ENCODE measurements at places on chromosomes 13 and 19.
A peak's percentile ranks its signal among the peaks of the same experiment; 100 is the strongest.

GRCh38 chr19:7000333-7000732, 20.9 kb downstream of the MBD3L2B start:
- DNase-seq = no peak

GRCh38 chr13:114143806-114144605, 11.6 kb upstream of the RASA3 start:
- DNase-seq = no peak

DNA sequence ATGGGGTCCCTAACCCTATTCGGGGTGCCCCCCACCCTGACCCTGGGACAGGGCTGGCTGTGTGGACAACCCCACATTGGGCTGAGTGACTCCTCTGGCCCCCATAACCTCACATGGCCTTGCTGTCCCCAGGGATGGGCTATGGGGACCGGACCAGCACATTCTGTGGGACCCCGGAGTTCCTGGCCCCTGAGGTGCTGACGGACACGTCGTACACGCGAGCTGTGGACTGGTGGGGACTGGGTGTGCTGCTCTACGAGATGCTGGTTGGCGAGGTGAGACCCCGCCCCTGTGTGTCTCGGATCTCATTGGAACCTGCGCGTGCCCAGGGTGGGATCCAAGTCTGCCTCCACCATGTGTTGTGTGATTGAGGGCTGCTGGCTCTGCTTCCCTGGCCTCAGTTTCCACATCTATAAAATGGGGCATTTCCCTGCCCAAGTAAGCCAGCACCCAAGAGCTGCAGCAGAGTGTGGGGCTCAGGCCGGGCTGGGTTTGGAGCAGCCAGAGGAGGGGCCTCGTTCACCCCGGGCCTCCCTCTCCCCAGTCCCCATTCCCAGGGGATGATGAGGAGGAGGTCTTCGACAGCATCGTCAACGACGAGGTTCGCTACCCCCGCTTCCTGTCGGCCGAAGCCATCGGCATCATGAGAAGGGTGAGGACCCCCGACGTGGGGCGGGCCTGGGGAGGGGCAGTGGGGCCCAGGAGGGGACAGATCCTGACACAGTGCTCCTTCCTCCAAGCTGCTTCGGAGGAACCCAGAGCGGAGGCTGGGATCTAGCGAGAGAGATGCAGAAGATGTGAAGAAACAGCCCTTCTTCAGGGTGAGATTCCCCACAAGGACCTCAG, 4.9 kb downstream of the PTGER1 start:
- no peak for DNase-seq

DNA sequence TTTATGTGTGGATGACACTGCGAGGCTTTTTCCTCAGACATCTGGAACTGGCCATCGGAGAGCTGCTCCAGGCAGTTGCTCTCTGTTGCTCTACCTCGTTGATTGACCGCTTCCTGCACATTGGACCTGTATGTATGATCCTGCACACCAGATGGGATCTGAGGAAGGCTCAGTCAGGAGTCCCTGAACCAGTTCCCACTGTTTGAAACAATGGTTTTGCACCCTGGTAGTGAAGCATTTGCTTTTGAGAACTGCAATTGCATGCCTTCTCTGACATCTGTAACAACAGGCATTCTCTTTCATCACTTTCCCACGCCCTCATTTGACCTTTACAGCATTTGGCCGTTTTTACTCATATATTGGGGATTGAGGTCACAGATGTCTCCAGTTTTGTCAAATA, 61.1 kb upstream of the NPAS1 start:
- DNase-seq = no peak

DNA sequence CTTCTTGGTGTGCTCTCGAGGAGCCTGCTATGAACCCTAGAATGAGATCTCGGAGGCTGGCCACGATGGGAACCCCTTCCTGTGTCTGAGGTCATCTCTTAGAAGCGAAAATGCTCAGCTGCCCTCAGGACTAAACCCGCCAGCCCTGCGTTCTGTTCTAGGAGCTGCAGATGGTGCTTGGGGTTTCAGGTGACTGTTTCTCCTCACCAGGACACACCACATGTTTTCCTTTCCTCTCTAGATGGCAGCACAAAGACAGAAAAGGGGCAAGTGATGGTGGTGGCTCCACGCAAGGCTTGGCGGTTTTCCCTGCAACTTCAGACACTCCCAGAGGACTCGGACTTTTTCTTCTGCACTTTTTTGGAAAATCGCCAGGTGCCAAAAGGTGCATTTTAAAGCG, 60.1 kb downstream of the RNASEH2B start:
- no peak for DNase-seq

DNA sequence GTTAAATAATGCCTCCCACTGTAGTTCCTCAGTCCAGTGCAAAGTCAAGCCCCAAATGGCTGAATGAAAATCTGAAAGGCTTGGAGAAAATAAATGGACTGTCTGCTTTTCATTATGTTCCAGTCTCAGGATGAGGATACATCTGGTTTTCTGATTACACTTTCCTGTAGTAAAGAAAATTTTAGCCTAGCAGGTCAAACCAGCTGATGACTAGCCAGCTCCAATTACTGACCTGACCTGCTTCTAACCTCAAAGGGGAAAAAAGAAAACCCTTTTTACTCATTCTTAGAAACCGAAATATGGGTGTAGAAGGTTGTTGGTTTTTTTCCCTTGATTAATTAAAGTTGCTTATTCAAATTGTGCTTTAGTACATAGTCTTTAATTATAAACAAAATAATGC, 418.4 kb downstream of the EFNB2 start:
- DNase-seq = no peak

- peak; percentile 97 for DNase-seq
These were observed 197.8 kb downstream of the TEX29 start for GRCh38 chr13:111518161-111518792.

- DNase-seq = peak; percentile 7
These were observed 39.3 kb downstream of the CEACAM1 start for GRCh38 chr19:42488783-42489521.

DNA sequence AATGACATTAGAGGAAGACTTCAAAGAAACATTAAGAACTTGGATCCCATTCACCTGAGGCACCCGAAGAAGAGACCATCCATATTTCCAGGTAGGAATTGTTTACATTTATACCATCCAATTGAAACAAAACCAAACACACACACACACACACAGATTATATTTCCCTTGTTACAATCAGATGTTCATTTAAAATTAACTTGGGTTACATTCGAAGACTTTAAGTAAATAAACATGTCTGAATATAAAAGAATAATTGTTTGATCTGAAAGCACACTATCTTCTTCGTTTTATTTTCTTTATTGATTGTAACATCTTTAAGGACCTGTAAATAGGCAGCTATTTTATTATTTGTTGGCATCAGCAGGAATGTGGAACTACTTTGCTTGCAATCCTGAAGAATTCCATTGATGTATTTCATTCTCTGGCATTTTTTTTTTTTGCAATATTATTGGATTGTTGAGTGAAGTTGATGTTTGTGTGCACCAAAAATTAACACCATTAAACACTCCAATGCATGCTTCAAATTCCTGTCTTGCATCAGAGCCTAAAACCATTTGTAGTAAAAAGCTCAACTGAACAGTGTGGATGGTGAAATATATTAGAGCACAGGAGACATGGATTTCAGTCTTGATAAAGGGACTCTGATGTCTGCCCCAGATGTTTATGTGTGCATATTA, 85.3 kb upstream of the FRY start:
- DNase-seq = no peak

- no peak for DNase-seq
These were observed 351.9 kb downstream of the DACH1 start for GRCh38 chr13:71514900-71515743.

DNA sequence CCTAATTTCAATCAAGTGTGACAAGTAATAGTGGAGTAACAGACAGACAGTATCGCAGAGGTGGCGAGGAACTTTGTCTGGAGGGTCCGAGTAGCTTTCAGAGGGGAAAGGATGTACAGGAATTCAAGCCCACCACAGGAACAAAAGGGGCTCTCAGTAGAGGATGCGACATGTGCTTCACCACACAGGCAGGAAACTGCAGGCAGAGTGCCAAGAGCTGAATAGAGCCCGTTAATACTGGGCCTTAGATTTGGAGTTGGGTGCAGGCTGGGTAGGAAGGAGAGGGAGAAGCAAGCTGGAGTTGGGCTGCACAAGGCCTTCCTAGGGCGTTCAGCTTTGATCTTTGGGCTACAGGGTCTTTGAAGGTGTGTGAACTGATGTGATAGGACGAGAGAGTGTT, 1.2 kb downstream of the CCDC70 start:
- DNase-seq = no peak
